Muscle of back (tissue), 13 donors: ENCODE measurements at places on chromosomes 7 and 10.

- DNase-seq: no peak
Measured at GRCh38 chr7:189719-190118, 2.7 kb upstream of the FAM20C start.

DNA sequence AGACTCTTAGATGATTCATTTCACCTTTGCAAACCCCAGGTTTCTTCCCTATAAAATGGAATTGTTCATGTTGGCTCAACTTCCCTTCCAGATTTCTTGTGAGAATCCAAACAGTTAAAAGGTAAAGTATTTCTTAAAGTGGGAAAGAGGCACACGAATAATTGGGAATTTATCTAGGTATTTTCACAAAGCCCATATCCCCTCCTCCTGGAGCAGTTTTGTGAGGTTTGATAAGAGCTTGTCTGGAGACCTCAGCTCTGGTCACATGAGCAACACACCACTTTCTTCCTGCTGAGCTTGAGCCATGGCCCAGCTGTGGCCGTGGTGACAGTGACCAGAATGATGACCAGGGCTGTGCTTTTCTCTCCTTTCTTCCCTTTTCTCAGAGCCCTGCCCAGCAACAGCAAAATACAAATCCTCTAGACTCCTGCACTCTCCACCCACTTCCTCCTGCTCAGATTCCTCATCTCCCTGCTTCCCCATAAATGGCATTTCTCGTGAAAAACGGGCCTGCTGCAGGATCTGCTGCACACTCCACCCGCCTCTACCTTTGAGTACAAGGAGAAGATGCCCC is 87.7 kb downstream of the PIK3CG start:
- DNase-seq: peak; percentile 31

- peak; percentile 71 for DNase-seq
Measured at GRCh38 chr7:92837000-92837749, 802 bp upstream of the CDK6 start.

- no peak for DNase-seq
Measured at GRCh38 chr7:135463908-135464307, 46.0 kb downstream of the CNOT4 start.

DNA sequence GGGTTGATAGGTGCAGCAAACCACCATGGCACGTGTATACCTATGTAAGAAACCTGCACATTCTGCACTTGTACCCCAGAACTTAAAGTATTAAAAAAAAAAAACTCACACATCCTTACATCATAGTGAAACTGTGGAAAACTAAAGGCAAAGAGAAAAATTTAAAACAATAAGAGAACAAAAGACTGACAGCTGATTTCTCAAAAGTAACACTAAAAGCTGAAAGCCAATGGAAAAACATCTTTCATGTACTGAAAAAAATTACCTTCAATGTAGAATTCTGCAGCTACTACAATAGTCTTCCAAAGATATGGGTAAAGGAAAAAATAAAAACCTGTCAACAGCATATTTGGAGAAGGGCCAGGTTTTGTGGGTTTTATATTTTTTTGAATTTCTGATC is 729.1 kb upstream of the NRP1 start:
- DNase-seq: no peak

- DNase-seq: peak; percentile 83
Measured at GRCh38 chr7:92833766-92834506, 2.4 kb downstream of the CDK6 start.

DNA sequence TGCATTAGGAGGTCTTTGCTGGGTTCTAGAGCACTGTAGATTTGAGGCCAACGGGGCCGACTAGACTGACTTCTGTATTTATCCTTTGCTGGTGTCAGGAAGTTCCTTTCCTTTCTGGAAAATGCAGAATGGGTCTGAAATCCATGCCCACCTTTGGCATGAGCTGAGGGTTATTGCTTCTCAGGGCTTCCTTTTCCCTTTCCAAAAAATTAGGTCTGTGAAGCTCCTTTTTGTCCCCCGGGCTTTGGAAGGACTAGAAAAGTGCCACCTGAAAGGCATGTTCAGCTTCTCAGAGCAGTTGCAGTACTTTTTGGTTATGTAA is 675 bp downstream of the IL6 start:
- DNase-seq: no peak

DNA sequence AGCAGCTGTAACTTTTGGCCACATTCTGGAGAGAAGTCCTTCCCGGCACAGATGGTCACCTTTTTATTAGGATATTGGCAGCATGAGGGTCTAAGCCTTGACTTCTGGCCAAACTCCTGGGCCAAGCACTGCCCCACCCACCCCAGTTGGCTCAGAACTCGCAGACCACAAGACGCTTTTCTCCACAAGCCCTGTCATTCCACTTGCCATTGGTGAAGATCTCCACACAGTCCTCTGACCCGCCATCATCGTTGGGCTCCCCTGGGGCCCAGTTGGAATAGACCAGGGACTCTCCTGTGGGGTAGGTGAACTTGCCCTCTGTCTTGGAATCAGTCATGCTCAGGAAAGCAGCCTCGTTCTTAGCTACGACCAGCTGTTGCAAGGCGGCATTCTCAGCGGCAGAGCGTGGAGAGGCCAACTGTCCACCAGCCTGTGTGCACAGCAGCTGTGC is 11.2 kb downstream of the SFTPD start:
- DNase-seq: peak; percentile 44

DNA sequence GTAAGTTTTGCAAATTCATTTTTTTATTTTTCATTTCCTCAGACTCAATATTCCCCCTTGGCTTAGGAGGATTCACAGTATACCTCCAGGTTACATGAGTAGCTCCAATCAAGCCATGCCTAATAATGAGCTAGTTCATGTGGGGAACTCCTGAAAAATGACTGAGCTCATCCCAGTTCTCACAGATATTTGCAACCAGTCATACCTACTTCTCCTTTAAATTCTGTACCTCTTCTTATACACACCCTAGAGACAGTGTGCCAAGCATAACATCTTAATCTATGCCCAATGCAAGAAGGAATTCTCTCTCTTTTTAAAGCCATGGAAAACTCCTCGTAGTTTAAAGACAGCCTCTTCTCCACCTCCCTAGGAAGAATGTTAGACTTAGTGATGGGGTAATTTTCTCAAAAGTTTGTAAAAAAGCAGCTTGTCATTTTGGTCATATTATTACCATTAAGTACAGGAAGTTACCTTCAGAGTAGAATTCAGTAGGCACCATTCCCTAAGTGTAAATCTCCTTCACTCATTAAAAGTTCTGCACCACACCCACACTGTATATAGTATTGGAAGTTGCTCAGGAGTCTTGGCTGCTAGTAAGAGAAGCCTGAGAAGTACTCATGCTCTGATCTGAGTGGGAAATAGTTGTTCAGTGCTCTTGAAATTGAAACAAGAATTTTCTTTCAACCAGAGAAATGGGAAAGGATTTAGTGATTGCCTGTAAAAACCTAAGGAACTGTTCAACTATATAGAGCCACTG is 72.7 kb downstream of the PTPRZ1 start:
- DNase-seq: no peak

- no peak for DNase-seq
Measured at GRCh38 chr7:95471071-95471470, 14.7 kb upstream of the ASB4 start.

- DNase-seq: no peak
Measured at GRCh38 chr7:47827871-47828270, 120.4 kb downstream of the PKD1L1 start.

GRCh38 chr7:155188357-155188756 is 109.3 kb upstream of the INSIG1 start:
- DNase-seq: no peak

GRCh38 chr10:98045785-98046389 is 15.5 kb upstream of the CRTAC1 start:
- DNase-seq: no peak

DNA sequence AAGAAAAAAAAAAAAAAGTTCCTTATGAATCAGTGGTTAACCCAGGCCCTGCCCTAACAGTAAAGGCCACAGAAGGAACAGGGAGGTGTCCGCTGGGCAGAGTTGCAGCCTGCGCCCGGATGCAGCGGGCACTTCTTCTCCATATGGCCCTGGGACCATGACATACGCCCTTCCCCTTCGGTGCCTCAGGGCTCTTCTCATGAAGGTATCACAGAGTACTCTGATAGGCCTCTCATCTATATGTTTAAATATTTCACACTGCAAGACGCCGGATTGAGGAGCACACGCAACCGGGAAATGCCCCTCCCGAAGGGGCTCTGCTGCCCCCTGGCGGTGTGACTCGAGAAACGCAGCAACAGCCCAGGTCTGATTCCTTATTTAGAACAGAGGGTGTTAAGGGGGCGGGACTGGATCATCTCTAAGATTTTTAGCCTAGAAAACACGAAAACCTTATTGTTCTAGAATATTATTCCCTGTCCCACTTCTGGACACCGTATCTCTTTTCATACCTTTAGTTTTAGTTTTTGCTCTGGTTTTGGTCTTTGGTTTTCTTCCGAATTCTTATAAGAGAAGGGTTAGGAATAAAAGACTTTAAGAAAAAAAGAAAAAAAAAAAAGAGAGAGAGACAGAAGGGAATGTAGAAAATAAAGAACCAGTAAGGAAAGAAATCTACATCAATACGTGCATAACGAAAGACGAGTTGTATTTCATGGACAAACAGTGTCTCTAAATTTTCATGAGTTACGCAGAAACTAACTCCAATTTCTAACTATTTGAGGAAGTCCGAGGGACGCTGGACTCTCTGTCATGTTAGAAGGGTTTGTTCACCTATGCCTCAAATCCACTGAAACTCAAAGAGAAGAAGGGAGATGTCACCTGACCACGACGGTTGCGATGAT is 12.0 kb downstream of the DAGLB start:
- DNase-seq: peak; percentile 73

GRCh38 chr10:52314822-52315552 is 906 bp downstream of the DKK1 start:
- DNase-seq: no peak

DNA sequence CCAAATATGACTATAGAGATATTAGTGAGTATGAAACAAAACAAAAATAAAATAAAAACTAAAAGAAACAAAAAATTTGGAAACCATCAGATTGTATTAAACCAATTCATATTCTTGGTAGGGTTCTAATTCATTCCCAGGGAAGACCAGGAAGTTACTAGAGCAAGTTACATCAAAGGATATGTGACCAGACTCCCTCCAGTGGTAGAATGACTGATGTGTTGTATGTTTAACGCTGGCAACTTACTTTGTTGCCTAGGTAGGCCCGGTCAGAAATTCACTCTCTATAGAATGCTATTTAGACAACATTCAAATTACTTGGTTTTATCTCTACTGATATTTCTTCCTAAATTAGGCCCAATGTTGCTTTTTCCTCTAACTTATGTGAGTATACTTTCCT is 5.2 kb downstream of the PHYHIPL start:
- DNase-seq: peak; percentile 72

DNA sequence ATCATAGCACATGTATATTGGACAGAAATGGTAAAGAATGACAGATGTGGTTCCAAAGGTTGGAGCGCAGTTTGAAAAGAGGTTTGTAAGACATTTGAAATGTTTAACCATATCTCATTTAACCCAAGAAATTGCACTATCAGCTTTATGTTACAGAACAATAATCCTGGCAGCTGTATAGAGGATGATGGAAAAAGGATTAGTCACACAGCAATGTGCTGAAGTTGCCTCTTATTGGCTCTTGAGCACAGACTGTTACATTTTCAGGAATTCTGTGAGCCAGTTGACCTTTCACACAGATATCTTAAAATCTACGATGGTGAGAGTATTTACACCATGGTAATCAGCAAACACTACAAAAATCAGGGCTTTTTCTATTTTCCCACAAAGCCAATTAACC is 3.9 kb downstream of the COG5 start:
- no peak for DNase-seq

DNA sequence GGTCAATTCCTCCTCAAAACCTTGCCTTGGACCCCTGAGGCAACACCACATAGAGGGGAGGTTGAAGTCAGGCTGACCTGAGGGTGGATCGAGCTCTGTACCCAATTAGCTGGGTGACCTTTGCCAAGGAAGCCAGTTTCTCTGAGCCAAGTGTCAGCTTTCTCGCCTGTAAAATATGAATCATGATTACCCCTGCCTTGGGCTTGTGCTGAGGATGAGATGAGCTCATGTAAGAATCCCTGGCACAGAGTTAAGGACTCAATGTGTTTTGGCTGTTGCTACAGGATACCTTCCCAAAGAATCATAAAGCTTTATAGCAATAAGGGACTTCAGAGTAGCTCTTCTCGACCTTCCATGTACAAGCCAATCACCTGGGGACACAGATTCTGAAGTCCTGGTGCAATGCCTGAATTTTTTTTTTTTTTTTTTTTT is 43.5 kb upstream of the CACUL1 start:
- peak; percentile 78 for DNase-seq

DNA sequence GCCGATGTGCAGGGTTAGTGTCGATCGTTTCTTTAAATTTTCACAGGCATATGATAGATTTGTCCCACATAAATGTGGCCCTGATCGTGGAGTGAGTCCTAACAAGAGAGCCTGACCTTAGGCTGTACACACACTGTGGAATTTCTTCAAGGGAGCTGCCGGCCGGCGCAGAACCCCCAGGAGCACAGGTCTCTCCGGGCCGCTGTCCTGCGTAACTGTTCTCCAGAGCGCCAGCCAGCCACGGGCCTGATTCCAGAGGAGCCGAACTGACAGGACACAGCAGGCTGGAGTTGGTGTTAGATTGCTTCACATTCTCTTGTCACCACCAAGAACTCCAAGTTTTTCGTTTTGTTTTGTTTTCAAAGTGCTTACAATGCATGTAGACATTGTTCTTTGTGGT is 37.3 kb downstream of the SHH start:
- DNase-seq: no peak

DNA sequence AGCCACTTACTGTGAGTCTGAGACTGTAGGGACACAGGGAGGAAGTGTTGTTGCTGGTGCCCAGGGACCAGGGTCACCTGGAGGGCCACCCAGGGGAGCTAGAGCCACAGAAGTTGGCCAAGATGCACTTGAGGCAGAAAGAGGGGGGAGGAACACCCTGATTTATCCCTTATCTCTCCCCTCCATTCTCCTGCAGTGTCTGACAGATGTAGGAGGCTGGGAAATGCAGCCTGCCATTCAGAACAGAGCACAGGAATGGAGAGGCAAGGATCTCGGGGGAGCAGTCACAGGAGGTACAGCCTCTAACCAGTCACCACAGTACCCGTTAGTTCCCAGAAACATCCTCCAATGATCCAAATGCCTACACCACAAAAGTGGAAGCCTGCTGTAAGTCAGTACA is 118.4 kb upstream of the SLC26A5 start:
- DNase-seq: no peak

DNA sequence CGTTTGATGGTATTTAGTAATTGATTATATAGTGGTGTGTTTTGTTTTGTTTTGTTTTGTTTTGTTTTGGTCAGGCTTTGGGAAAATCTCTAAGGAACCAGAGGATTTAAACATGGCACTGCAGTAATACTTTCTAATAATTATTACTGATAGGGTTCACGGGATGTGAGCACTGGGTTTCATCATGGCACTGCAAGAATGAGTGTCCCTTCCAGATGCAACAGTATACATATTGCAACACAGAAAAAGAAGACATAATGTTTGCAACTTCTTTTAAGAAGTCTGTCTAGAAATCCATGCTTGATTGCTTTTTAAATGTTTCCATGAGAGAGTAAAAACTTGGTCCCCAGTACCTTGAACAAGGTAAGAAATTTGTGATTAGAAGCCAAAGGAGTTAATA is 2.2 kb upstream of the CDCA7L start:
- DNase-seq: no peak

- no peak for DNase-seq
Measured at GRCh38 chr10:73589563-73590126, 1.5 kb downstream of the USP54 start.

GRCh38 chr7:136868496-136869000 is at the start of gene CHRM2:
Gene CHRM2, plus strand, starts transcription at chr7:136868652. Its CDS starts 146,214 bp downstream, at chr7:137014866.
- no peak for DNase-seq
